SK-N-MC (cell line): ENCODE measurements at places on chromosomes 3 and 15.

GRCh38 chr3:11211531-11212298, 57.4 kb downstream of the HRH1 start:
- no peak for DNase-seq

GRCh38 chr3:187906416-187906815, 161.1 kb upstream of the BCL6 start:
- DNase-seq = no peak

- no peak for DNase-seq
Measured at GRCh38 chr3:69484507-69485393, 98.9 kb upstream of the FRMD4B start.

GRCh38 chr3:130258532-130258952, 86.9 kb upstream of the COL6A5 start:
- no peak for DNase-seq

DNA sequence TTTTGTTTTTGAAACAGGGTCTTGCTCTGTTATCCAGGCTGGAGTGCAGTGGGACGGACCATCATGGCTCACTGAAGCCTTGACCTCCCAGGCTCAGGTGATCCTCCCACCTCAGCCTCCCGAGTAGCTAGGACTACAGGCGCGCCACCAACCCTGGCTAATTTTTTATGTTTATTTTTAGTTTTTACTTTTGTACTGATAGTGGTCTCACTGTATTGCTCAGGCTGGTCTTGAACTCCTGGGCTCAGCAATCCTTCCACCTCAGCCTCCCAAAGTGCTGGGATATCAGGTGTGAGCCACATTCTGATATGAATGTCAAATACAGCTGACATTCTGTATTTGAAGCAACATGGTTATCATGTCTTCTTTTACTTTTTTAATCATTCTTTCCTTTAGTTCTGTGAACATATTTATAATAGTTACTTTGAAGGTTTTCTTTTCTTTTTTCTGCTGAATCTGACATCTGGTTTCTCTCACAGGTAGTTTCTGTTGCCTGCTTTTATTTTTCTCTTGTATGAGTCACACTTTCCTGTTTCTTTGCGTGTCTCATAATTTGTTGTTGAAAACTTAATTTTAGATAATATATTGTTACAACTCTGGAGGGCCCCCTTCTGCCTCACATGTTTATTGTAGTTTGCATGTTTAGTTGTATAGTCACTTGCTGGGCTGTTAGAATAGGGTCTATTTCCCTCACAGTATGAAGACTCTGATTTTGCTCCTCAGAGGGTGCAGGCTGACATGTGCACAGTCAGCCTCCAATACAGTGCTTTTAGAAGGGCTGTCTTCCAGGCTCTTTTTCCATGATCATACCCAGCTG, 8.4 kb upstream of the CNTN4 start:
- DNase-seq = no peak

GRCh38 chr3:105347625-105348302, 18.9 kb upstream of the ALCAM start:
- no peak for DNase-seq

DNA sequence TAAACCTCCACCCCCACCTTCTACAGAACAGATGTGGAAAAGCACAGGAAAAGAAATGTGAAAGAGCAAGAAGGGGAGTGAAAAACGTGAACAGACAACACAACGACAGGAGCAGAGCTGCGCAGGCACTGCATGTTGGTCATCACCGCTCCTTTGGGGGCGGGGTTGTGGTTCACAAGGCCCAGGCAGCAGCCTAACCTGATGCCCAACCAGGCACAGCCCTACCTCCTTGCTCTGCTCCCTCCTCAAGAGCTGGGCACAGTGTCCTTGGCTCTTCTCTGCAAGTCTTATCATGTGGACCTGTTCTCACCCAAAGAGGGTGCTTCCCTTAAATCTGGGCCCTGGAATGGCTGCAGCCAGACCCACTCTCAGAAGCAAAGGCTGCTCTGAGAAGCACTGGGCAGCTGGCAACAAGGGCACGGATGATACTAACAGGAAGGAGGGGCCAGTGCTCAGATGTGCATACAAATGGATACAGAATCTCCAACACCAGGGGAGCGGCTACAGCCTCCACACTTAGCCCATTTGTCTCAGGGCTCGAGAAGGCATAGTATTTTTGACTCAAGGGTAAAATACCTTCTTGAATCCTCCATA, 64.6 kb downstream of the DHX30 start:
- no peak for DNase-seq

DNA sequence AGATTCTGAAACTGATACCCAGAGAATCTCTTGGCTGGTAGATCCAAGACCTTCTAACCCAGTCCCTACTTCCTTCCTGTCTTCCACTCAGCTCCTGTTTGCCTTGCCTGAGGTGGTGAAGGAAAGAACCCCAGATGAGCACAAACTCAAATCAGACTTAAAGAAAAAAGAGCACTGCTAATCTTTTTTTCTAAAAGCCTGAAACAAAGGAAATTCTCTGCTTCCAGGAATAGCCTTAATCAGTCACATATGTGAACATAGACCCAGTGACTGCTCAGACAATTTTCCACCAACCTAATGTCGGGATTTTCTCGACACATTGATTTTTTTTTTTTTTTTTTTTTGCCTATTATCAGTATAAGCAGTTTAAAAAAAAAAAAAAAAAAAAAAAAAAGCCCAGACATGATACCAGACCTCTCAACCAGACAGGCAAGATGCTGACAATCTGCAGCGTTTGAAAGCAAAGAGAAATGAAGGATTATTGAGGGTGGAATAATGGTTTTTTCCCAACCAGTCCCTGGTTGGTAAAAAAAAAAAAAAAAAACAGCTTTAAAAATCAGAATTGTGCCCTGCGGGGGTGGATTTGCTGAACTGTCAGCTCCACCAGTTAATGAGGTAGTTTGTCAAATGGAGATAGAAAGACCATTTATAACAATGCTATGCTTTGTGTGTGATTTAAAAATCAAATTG, 256.8 kb upstream of the RARB start:
- DNase-seq = no peak

DNA sequence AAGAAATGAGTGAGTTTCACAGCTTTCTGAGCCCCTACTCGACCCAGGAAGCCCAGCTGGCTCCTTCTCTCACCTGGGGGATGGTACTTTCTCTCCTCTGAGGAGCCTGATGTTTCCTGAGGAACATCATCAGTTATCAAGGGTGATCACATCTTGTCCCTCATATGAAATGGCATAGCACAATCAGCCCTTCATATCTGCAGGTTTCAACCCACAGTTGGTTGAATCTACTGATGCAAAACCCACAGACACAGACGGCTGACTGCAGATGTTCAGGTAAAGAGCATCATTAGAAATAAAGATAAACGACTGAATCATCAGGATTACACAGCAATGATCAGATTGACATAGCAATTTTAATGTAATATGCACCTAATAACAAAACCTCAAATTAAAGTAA, 93.6 kb upstream of the OSTN start:
- no peak for DNase-seq

DNA sequence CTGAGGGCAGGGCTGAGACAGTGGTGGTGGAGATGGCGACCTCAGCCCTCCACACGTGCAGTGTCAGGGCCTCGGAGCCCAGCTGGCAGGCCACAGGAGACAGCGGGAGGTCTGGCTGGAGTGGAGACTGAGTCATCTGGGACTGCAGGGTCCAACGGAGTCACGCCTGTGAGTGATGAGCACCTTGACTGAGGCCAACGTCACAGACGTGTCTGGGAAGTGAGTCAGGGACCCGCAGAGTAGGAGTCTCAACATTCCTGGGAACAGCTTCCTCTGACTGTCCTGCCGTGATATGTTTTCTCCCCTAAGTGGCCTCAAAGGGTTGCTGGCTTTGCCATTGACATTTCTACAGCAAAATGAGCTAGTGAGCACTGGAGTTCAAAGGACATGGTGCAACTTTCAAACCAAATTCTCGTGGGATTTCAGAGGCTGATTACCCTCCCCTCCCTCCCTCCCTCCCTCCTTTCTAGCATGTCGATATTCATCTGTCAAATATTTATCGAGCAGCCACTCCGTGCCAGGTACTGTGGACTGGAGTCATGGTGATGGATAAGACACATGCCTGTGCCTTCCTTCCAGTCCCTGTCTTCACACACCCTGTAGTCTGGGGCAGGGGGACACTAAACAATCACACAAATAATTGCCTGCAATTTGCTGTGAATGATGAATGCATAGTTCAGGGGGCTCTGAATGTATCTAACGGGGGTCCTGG, 53.3 kb upstream of the AMOTL2 start:
- no peak for DNase-seq

DNA sequence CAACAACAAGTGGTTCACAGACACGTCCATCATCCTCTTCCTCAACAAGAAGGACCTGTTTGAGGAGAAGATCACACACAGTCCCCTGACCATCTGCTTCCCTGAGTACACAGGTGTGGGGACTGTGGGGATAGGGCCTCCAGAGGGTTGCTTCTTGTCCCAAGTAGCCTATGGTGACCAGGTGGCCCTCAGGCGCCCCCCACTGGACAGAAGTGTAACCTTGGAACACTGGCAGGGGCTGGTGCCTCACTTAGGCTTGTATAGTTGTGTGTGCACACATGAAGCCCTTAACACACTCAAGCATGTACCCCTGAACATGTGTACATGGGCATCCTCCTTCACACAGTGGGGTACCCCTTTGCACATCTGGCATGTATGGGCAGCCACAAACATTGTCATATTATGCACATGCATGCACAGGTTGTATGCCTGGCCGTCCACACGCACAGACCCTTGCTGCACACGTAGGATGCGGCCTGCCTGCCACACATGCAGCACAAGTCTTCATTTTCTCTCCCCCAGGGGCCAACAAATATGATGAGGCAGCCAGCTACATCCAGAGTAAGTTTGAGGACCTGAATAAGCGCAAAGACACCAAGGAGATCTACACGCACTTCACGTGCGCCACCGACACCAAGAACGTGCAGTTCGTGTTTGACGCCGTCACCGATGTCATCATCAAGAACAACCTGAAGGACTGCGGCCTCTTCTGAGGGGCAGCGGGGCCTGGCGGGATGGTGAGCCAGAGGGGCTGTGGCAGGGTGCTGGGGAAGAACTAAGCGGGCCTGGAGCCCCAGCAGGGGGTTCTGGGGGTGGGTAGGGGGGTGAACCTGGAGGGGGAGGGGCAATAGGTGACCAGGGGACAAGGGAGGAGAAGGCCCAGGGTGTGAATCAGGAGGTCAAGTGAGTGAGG, 11.7 kb upstream of the SEMA3B start:
- DNase-seq = no peak

DNA sequence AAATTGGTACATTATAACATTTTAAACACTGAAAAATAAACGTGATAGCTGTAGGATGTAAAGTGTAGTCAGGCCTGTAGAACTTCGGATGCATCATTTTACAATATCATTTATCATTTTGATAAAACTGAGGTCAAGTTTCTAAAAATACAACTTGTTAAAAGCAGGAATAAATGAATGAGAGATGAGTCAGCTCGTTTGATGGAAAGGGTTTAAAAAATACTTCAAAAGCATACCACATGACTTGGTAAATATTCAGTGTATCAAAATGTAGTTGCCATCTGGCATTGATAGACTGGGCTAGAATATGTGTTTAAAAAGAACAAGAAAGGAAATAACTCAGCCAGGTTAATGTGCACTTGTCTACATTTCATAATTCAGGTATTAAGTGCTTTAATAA, 357.0 kb downstream of the TIGIT start:
- DNase-seq = no peak

DNA sequence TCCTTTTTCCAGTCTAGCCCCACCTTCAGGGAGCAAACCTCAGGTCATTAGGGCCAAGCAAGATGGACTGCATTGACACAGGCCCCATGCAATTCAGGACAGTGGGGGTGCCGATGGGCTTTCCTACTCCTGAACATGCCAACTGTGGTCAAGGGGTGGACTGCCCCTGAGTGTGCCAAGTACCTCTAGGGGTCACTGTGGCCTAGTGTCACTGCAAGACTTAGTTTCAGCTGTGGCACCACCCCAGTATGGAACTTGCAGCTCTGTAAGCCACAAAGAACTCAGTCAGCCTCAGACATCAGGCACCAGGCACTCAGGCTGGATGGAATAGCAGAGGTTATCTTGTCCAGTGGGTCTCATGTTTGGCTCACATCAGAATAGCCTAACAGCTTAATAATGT, 32.3 kb downstream of the EXOG start:
- DNase-seq = no peak

DNA sequence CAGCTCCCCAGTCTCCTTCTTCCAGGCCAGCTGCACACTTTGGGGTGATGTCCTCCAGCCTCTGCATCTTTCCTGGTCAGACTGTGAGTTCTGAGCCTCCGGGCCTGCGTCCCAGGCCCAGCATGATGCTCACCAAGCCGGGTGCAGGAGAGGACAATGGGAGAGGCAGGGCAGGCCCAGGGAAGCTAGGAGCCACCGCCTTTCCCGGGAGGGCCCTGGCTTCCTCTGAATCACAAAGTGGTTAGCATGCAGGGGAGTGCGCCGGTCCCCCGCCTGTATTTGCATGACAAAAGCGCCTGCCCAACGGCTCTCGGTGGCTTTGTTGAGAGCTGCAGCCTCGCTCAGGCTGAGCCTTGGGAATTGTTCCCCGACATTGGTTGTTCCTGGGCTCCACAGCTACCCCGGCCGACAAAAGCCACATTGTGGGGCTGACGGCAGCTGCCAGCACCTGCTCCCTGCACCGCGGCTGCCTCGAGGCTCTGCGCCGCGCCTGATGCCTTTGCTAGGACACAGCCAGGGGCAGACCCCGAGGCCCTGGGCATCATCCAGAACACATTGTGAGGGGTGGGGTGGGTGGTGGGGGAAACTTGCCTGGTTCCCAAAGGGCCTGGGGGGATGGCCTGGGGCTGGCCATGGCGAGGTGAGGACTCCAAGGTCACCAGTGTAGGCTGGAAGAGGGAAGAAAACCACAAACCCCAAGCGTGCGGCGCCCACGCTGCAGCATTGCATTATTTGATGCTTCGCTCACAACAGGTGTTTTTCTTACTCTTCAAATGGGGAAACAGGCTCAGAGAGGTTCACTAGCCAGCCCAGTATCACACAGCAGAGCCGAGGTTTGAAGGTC, 20.0 kb upstream of the KLF13 start:
- no peak for DNase-seq
